ENCODE measurements at places on chromosomes 4 and X.

DNA sequence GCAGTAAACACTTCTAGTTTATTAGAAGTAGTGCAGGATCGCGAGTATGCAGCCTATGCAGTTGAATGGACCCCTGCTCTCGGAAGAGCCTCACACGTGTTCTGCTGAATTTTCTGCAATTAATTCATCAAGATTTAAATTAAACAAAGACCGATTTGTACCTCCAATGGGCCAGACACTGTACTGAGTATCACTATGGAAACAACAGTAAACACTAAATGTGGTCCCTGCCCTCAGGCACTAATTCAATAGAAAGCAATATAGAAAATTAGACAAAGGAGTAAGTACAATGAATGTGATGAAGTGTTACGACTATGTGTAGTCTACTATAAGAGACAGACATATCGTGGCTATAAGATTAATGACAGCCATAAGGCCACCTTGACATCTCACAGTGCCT is 740.3 kb upstream of the FRG1 start:
- no peak for DNase-seq

GRCh38 chrX:109327251-109327650 is 154.6 kb downstream of the GUCY2F start:
- no peak for DNase-seq

DNA sequence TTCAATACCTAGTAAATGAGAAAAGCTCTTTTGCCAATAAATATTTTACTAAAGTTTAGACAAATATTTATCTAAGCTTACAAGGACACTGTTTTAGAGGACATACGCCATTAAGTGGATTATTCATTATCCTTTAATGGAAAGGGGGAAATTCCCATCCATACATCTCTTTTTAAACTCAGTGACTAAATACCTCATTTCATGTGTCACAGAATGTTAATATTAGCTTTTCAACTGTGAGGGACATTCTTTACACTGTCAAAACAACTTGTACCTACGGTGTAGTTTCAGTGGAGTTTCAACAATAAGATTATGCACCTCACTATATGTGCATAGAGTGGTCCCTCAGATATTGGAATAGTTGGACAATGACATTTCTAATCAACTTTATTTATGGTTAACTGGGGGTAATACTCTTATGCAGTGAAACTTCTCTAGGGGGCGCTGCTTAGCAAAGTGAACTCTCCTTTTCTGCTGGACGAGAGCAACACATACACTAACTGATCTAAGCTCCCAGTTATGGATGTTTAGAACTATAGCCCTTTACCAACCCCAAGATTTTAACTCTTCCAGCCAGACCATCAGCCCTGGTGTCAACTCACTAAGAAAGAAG is 9.7 kb downstream of the HS6ST2 start:
- DNase-seq, result no peak

DNA sequence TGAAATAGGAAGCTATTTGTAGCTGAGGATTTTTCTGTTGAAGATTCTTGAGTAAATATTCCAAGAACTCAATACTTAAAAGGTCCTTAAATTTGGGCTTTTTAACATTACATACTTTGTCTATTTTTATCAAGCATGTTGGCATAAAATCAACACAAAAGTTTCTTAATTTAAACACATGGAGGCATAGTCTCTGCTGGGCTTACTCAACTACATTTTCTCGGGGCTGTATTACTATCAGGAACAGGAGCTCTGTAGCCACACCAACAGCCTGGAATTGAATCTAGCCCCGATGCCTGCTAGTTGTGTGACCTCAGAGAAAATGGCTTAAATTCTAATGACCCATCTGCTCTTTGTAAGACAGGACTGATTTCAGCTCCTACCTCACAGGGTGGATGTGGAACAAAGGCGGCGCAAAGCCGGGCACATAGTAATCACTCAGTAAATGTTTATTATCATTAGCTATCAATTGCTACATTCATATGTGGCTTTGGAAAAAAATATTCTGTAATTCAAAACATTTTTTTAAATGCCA is 207.0 kb downstream of the NSUN7 start:
- DNase-seq, result no peak
